ENCODE measurements at places on chromosomes 7 and 10. TPM values are rescaled to one million over a fixed set of nuclear protein-coding genes. Genes with fewer than 3 reads are reported as not detected.

The C7orf57 gene
- total RNA-seq = not detected

The CDNF gene
- total RNA-seq = 3.4 TPM

DNA sequence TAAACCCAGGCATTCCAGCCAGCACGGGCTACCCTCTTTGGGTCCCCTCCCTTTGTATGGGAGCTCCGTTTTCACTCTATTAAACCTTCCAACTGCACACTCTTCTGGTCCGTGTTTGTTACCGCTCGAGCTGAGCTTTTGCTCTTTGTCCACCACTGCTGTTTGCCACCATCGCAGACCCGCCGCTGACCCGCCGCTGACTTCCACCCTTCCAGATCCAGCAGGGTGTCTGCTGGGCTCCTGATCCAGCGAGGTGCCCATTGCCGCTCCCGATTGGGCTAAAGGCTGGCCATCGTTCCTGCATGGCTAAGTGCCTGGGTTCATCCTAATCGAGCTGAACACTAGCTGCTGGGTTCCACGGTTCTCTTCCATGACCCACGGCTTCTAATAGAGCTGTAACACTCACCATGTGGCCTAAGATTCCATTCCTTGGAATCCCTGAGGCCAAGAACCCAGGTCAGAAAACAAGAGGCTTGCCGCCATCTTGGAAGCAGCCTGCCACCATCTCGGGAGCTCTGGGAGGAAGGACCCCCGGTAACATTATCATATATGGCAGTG, 14.5 kb downstream of the ZNF277 start:
- H3K4me1 ChIP-seq = no peaks in the 10 kb centered on the region
- H3K36me3 ChIP-seq = no peaks in the 10 kb centered on the region
- H3K27ac ChIP-seq = no peak overlapping the region
- H3K4me3 ChIP-seq = no peak overlapping the region
- no peak for DNase-seq

DNA sequence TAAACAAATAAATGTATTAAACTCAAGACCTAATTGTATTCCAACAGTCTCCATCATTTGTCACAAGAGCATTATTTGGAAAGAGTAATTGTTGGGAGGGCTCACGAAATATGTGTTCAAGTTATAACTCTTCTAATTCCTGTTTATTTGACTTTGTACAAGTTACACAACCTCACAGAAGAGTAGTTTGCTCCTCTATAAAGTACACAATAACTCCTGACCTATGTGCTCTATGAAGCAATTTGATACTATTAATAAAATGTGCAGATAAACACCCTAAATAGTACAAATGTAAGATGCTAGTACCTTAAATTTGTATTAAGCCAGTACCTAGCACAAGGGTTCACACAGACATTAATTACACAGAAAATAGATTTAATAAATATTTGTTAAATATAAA, 285.8 kb downstream of the LRRTM3 start:
- no peaks in the 10 kb centered on the region for H3K4me1 ChIP-seq
- H3K4me3 ChIP-seq = no peak overlapping the region
- no peak for DNase-seq
- H3K36me3 ChIP-seq = no peaks in the 10 kb centered on the region
- no peaks in the 10 kb centered on the region for H3K27me3 ChIP-seq

- no peaks in the 10 kb centered on the region for H3K27me3 ChIP-seq
- no peaks in the 10 kb centered on the region for H3K4me1 ChIP-seq
- no peak overlapping the region for H3K27ac ChIP-seq
Measured at GRCh38 chr10:125201108-125201524, 40.8 kb upstream of the CTBP2 start.

GRCh38 chr10:112338957-112339356, 35.0 kb upstream of the ACSL5 start:
- H3K36me3 ChIP-seq = no peaks in the 10 kb centered on the region
- H3K4me1 ChIP-seq = no peaks in the 10 kb centered on the region
- no peaks in the 10 kb centered on the region for H3K27me3 ChIP-seq
- H3K4me3 ChIP-seq = no peak overlapping the region
- H3K27ac ChIP-seq = no peak overlapping the region

- H3K27ac ChIP-seq = no peak overlapping the region
- H3K36me3 ChIP-seq = no peaks in the 10 kb centered on the region
Measured at GRCh38 chr10:106931853-106932249, 232.7 kb downstream of the SORCS1 start.
